ENCODE measurements at places on chromosomes 13 and 19.

GRCh38 chr19:15595069-15595468 lies 19.9 kb upstream of the CYP4F8 start:
- no peak for DNase-seq

- no peak for DNase-seq
These were observed 93.1 kb downstream of the STOML3 start for GRCh38 chr13:38897521-38897920.

GRCh38 chr13:84447640-84447978 lies 565.3 kb upstream of the SLITRK1 start:
- DNase-seq, result no peak

DNA sequence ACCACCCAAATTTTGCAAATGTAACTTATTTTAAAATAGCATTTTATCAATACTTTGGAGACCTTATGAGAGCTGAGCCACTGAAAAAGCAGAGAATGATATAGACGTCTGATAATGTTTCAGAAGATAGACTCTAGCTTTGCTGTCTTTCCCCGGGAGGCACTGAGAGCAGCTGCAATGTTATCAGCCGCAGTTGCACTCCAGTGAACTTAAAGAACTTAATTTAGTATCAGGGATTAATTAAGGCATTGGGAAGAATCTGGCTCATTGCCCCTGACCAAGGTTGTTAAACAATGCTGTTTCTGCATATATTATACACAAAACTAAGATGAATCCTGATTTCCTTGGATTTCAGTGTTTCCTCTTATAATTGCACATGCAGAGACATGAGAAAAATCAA lies 75.7 kb upstream of the SGCG start:
- DNase-seq, result no peak

GRCh38 chr19:54653181-54653809 lies 9.5 kb upstream of the LILRB4 start:
- no peak for DNase-seq

GRCh38 chr13:62537593-62537992 lies 1121.9 kb upstream of the PCDH20 start:
- no peak for DNase-seq

DNA sequence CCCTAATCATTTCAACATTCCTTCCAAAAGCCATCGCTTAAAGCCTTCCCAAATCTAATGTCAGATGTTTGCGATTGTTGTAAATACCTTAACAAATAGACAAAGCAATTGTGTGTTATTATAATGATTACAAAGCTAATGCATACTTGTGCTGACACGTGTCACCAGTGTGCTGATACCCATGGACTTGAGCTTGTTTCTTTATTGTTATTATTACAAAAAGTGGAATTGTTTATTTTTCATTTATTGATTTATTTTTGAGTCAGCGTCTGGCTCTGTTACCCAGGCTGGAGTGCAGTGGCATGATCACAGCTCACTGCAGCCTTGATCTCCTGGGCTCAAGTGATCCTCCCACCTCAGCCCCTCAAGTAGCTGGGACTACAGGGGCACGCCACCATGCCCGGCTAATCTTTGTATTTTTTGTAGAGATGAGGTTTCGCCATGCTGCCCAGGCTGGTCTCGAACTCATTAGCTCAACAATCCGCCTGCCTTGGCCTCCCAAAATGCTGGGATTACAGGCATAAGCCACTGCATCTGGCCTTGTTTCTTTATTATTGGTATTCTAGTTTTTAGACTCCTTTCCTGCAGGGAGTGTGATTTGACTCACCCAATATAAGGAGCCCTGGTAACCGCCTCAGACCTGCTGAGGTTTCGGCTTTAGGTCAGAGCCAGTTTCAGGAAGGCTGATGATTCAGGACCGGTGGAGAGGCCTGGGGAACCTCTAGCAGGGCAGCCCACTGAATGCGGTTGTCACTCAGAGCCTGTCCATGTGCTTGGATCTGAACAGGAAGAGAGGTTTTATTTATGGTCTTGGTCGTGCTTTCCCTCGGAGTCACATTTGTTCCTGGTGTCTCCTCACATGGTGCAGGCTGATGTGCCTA lies 2.1 kb upstream of the FBXO17 start:
- DNase-seq, result no peak

DNA sequence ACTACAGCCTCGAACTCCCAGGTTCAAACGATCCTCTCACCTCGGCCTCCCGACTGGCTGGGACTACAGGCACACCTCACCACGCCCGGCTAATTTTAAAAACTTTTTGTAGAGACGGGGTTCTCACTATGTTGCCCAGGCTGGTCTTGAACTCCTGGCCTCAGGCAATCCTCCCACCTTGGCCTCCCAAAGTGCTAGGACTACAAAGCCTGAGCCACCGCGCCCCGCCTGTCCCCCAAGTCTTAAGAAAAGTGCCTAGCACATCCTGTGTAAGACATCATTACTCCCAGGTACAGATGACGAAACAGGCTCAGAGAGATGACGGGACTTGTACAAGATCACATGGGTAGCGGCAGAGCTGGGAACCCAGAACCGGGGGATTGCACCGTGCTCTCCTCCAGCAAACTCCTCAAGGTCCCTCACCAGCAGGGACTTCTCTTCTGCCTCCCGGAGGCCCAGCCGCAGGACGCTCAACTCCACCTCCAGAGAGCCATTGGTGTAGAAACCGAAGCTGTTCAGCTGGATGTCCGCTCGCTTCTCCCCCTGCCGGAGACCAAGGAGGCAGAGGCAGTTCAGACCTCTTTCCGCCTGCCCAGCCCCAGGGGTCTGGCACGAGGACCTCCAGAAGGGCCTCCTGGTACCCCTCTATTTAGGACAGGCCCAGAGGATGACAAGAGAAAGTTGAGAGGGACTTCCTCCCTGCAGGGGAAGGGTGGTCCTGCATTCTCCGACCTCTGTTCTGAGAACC lies 1.0 kb downstream of the GPR108 start:
- DNase-seq, result peak; percentile 58

- no peak for DNase-seq
These were observed 13.2 kb downstream of the DIAPH3 start for GRCh38 chr13:60150538-60150937.

- DNase-seq, result no peak
These were observed 14.4 kb upstream of the GIPR start for GRCh38 chr19:45653634-45654033.

DNA sequence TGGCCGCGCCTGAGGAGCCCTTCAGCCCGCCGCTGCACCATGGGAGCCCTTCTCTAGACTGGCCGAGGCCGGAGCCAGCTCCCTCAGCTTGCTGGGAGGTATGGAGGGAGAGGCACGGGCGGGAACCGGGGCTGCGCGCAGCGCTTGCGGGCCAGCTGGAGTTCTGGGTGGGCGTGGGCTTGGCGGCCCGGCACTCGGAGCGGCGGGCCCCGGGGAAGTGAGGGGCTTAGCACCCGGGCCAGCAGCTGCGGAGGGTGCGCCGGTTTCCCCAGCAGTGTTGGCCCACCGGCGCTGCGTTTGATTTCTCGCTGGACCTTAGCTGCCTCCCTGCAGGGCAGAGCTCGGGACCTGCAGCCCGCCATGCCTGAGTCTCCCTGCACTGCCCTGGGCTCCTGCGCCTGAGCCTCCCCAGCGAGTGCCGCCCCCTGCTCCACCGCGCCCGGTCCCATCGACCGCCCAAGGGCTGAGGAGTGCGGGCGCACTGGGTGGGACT lies 1890.0 kb upstream of the PCDH20 start:
- no peak for DNase-seq

- DNase-seq, result no peak
These were observed 509.0 kb upstream of the MIR17HG start for GRCh38 chr13:90838317-90838960.

GRCh38 chr13:27336014-27336673 lies 65.5 kb downstream of the RASL11A start:
- no peak for DNase-seq

DNA sequence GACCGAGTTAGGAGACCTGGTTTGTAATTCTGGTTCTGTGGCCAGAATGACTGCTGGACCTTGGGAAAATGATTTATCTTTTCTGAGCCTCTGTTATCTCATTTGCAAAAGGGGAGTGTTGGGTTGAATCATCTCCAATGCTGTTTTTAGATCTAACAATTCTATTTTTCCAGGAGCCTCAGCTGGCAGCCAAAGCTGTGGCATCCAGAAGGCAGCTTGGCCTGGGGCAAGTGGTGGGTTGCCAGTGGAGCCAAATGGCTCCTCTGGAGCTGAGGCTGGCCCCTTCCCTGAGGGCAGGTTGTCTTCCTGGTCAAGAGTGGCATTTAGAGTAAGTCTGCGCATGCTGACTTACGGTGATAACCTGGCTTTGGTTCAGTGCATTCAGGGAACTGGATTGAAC lies 21.3 kb downstream of the B3GLCT start:
- DNase-seq, result no peak

DNA sequence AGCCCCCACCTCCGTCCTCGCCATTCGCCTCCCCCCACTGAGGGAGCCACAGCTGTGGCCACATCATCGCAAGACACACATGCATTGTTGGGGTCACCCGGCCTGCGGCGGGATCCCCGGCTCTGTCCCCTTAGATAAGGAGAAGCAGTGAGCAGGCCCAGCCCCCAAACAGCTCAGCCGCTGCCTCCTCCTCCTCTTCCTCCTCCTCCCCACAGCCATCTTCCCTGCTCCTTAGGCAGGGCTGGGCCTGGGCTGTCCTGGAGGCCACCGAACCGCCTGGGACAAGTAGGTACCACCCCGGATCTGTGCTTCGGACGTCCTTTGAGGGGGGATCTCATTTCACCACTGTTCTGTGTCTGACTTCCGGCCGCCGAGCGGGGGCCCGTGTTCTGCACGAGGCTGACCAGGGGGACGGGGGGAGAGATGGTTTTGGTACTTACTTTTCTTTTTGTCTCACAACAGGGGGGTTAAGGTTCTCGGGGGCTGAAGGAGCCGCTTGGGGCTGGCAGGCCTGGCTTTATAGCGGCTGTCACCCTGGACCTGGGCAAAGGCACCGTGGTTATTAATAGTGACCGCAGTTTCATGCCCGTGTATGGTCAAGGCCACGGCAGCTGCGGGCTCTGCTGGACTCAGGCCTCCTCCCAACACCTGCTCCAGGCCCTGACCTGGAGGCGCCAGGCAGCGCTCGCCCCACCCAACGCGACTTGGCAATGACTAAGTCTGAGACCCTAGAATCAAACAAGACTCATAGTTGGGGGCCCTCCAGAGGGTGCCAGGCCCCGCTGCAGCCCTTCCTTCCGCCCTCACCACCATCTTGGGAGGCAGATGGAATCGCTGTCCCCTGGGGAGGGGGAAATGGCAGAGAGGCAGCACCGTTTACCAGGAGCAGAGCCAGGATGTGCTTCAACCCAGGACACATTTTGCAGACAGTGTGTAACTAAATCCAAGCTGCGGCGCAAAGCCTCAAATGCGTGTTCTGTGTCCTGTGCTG lies 18.3 kb downstream of the NMRK2 start:
- DNase-seq, result no peak

- DNase-seq, result no peak
These were observed at the start of gene SCEL for GRCh38 chr13:77535448-77535847. Gene SCEL, plus strand, starts transcription at chr13:77535706. Its CDS starts 20,170 bp downstream, at chr13:77555876.

- DNase-seq, result no peak
These were observed 194.4 kb downstream of the GGACT start for GRCh38 chr13:100394005-100394695.

GRCh38 chr19:50378863-50379236 lies 2.6 kb downstream of the NR1H2 start:
- DNase-seq, result no peak

DNA sequence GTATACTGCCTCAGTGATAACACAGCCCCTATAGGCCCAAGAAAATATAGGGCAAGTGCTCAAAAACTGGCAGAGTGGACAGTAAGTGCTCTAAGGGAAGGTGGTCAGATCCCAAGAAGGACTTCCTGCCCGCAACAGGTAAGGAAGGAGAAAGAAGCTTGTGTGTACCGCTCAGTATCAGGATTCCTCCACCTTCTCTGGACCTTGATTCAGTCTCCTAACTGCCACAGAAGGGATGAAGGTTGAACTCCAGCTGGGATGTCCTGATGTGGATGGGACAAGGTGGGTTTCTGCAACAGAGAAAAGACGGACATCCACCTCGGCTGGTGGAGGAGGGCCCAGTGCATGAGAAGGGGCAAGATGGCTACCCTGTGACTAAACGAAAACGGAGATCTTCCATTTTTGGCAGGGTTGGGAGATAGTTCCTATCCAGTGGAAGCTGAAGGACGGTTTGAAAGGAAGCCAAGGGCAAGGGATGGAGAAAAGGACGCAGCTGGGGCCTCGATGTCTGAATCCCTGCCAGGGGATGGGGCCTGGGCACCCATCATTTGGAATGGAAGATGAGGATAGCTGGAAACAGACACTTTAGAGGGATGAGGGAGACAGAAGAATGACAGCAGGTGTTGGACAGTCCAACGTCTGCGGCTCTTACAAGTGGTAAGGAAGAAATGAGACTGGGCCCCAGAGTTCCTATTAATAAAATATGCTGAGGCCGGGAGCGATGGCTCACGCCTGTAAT lies 1.3 kb upstream of the ATF5 start:
- no peak for DNase-seq

GRCh38 chr13:112434937-112435523 lies 58.9 kb downstream of the SPACA7 start:
- DNase-seq, result no peak

- DNase-seq, result no peak
These were observed 88.6 kb downstream of the FGF9 start for GRCh38 chr13:21759463-21759862.

DNA sequence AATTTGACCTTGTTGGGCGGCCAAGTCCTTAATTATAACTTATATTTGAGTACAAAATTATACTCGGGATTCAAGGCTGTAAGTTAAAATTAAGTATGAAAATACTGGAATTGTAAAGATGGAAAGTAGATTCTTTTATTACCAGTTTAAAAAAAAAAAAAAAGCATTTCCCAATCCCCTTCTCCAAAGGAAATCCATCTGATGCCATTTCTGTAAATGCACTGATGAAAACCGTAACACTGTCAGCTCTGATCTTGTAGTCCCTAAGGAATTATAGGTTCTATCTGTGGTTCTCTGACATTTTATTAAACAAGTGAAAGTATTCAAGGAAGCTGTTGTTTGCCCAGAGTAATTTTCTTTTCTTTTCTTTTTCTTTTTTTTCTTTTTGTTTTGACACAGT lies 41.6 kb upstream of the HNRNPA1L2 start:
- DNase-seq, result no peak

DNA sequence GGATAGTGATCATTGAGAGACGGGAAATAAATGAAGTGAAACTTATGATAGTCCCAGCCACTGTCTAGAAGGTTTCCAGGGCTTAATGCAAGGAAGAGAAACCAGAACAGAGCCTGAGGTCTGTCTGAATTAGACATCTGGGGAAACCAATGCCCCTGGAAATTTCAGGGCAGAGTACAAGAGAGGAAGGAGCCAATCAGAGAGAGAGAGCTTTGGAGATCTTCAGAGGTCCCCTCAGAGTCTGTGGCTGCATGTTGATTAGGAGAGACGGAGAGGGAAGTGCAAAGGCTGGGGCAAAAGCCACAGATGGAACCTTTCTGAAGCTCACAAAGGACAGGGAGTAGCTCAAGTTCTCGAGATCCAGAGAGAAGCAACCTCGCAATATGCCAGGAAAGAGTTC lies 378.0 kb downstream of the DNAJC15 start:
- no peak for DNase-seq

DNA sequence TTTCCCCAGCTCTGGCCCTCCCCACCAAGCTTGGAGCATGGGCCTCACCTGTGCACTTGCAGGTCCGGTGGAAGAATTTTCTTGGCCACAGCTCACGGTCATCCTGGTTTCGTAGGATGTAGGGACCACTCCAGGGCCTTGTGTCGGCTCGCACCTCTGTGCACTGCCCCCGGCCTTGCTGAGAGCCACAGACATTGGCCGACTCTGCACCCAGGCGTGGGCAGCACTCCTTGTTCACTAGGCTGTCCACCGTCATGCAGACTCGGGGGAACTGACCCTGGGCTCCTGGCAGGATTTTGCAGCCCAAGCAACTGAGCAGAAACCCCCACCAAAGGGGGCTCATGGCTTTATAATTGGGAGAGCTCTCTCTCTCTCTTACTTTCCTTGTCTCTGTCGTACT lies 569 bp downstream of the DCT start:
- no peak for DNase-seq

All from bone marrow (tissue), 2 donors.